ENCODE measurements at places on chromosomes 5 and 9.

DNA sequence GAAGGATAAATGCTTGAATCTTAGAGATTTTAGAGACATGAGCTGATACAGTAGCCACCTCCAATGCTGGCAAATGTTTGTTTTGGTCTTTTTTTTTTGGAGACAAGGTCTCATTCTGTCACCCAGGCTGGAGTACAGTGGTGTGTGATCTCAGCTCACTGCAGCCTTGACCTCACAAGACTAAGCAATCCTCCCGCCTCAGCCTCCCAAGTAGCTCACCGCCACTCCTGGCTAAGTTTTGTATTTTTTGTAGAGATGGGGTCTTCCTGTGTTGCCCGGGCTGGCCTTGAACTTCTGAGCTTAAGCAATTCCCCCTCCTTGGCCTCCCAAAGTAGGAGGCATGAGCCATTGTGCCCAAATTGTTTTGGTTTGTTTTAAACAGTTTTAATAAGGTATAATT lies 6.8 kb upstream of the DOLPP1 start:
- H3K27me3 ChIP-seq, result no peaks in the 10 kb centered on the region
- no peak for DNase-seq
- H3K36me3 ChIP-seq, result no peaks in the 10 kb centered on the region
- no peak overlapping the region for H3K4me3 ChIP-seq
- peaks cover 47% of the 10 kb centered on the region for H3K4me1 ChIP-seq

- no peaks in the 10 kb centered on the region for H3K4me1 ChIP-seq
- H3K27me3 ChIP-seq, result no peaks in the 10 kb centered on the region
- no peak overlapping the region for H3K4me3 ChIP-seq
- DNase-seq, result no peak
- no peaks in the 10 kb centered on the region for H3K36me3 ChIP-seq
Measured at GRCh38 chr5:120942596-120943350, 478.7 kb downstream of the PRR16 start.

GRCh38 chr9:128781187-128782070 lies 5.6 kb upstream of the TBC1D13 start:
- H3K36me3 ChIP-seq, result no peaks in the 10 kb centered on the region
- H3K27me3 ChIP-seq, result no peaks in the 10 kb centered on the region
- no peak overlapping the region for H3K4me3 ChIP-seq
- no peak for DNase-seq

- peaks cover 8% of the 10 kb centered on the region for H3K4me1 ChIP-seq
- no peak overlapping the region for H3K4me3 ChIP-seq
- DNase-seq, result no peak
- peaks cover 20% of the 10 kb centered on the region for H3K27me3 ChIP-seq
- H3K27ac ChIP-seq, result no peak overlapping the region
- no peaks in the 10 kb centered on the region for H3K36me3 ChIP-seq
Measured at GRCh38 chr5:90440644-90441043, 31.1 kb upstream of the CETN3 start.
